ENCODE measurements at places on chromosomes 12 and 14. TPM values are rescaled to one million over a fixed set of nuclear protein-coding genes. Genes with fewer than 3 reads are reported as not detected.
A peak's percentile ranks its signal among the peaks of the same experiment; 100 is the strongest.

YLPM1 gene
- 29.8 TPM for total RNA-seq

FLRT2 gene
- total RNA-seq, result 37.3 TPM

SOX5 gene
- not detected for total RNA-seq

KERA gene
- not detected for total RNA-seq

PRKD1 gene
- total RNA-seq, result 11.3 TPM

DNA sequence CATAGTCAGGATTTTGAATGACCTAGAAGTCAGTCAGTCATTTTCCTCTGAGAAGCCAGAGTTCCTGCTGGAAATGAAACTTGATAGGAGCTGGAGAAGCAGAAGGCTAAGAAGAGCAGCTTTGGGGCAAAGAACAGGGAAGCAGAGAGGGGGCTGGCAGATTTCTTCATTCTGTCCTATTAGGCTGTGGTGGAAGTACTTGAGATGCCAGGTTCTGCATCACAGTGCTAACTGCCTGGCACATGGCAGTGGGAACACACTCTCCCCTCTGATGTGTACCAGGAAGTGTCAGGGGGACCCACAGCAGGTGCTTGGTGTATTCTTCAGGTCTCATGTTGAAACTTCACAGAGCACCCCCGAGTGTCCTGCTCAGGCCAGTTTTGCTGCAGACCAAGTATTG, 61.0 kb downstream of the SUSD6 start:
- no peak for DNase-seq

- peak; percentile 16 for DNase-seq
Measured at GRCh38 chr12:56953314-56953713, 4.1 kb downstream of the RDH16 start.

- DNase-seq, result peak; percentile 71
Measured at GRCh38 chr14:44803239-44803905, 158.4 kb downstream of the KLHL28 start.

DNA sequence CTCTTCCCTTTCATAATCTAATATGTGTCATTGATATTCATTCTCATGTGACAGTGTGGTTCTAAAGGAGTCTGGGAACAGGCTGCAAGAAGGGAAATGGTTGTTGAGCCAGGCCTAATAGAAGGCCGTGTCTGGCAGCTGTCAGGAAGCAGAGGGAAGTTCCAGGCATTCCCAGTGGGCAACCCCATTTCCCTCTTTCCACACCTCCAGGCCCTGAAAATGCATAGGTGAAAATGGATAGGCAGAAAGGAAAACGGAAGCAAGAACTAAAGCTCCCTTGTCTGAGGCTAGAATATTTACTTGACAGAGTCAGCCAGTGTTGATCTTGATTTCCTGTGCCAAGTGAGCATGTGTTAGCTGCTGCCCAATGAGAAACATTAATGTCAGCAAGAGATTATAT, 97.7 kb downstream of the PPM1A start:
- peak; percentile 65 for DNase-seq

DNA sequence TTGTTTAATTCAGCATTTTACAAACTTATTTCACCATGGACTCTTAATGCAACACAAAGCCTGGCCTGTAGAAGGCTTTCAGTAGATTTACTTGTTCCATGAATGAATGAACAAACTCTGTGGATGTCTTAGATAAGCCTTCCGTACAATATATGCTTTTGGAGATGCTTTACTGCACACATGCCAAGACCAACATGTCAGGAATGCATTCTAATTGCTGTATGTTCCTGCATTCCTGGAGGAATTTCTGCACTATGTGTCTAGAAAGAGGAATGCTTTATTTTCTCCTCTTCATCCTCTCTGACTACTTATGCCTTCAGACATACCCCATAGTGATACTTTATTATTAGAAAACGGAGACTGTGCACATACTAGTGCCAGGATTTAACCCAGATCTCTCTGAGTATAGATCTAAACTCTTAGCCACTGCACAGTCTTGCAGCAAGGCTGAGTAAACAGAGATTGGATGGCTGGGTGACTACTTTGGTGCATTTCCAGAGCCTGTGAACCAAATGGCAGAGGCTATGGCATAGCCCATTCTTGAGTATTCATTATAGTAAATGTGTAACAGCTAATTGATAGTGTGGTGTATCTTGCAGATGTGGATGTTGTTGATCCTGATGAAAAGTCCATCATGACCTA, 108.2 kb downstream of the SYNE2 start:
- DNase-seq, result no peak

DNA sequence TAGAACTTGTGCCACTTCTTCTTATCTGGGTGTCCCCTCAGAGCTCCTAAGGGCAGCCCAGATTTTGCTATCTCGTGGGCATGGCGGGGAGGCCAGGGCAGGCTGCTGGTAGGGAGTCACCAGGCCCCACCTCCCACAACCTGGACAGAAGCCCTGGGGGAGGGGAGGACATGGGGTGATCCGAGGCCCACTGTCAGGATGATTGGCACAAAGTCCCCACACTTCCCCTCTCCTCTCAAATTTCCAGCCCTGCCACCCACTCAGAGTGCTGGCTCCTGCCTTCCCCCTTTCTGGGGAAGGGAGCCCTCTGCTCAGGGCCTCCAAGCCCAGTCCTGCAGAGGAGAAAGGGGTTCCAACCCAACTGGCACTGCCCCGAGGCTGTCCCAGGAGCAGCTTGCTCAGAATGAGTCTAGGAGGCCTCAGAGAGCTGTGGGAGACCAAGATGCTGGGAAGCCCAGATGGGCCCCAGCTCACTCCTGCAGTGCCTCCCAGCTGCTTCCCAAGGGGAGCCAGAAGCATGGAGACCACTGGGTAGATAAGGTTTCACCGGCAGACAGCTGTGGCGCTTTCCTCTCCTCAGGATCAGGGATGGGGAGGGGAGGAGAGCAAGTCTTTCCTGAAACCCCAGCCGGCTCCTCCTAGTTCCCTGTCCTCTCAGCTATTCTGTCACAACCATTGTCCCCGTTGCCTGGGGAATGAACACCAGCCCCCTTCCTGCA, 82.8 kb downstream of the B4GALNT3 start:
- DNase-seq, result peak; percentile 81

GRCh38 chr14:58663494-58664111, 25.8 kb downstream of the DACT1 start:
- peak; percentile 50 for DNase-seq

GRCh38 chr14:31716208-31716607, 155.0 kb downstream of the NUBPL start:
- DNase-seq, result no peak

GRCh38 chr14:103519043-103519836, 3.4 kb downstream of the CKB start:
- DNase-seq, result peak; percentile 53

DNA sequence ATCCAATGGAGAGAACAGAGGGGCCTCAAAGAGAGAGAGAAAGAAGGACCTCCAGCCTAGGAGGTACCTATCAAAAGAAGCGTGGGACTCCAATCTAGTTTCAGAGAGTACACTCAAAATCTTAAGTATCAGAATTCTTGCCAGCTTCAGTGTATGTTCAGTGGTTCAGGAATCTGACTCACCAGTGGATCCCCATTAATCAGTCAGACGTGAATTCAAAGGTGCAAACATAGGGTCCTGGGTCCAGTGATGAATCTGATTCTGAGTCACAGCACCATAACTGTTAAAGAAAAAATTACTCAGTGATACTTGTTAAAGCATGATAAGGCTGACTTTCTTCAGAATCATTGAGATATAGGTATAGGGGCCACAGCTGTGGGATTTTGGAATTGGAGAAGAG, 33.2 kb downstream of the ETNK1 start:
- DNase-seq, result no peak

GRCh38 chr14:101294136-101294535, 267.2 kb upstream of the DIO3 start:
- no peak for DNase-seq
